ENCODE measurements at places on chromosomes 7 and 10. TPM values are rescaled to one million over a fixed set of nuclear protein-coding genes. Genes with fewer than 3 reads are reported as not detected.

UROS gene
- 56.8 TPM for total RNA-seq

C10orf62 gene
- not detected for total RNA-seq

CPA2 gene
- total RNA-seq = not detected

NPFFR1 gene
- total RNA-seq = not detected

WDR91 gene
- 2.7 TPM for total RNA-seq

SFMBT2 gene
- total RNA-seq = 0.65 TPM

LAMB1 gene
- 442 TPM for total RNA-seq

PON1 gene
- total RNA-seq = not detected

PAPOLB gene
- total RNA-seq = 0.15 TPM

PIK3AP1 gene
- total RNA-seq = 0.32 TPM

FGL2 gene
- under 0.01 TPM for total RNA-seq

AGR2 gene
- total RNA-seq = not detected

HGF gene
- 1.8 TPM for total RNA-seq

OR6V1 gene
- not detected for total RNA-seq

FAM237B gene
- total RNA-seq = not detected

ANXA8 gene
- total RNA-seq = not detected

GAD2 gene
- total RNA-seq = not detected

FKBP6 gene
- not detected for total RNA-seq

CALHM3 gene
- not detected for total RNA-seq

OLAH gene
- total RNA-seq = under 0.01 TPM

NUP42 gene
- total RNA-seq = 34.8 TPM

FXYD4 gene
- total RNA-seq = not detected

PROSER2 gene
- 6.5 TPM for total RNA-seq

MYH16 gene
- total RNA-seq = 0.30 TPM

AS3MT gene
- 2.6 TPM for total RNA-seq

TRIM50 gene
- total RNA-seq = not detected

MAT1A gene
- total RNA-seq = not detected

EBLN1 gene
- not detected for total RNA-seq

CNNM1 gene
- not detected for total RNA-seq

ATG9B gene
- not detected for total RNA-seq

ZNF467 gene
- 1.8 TPM for total RNA-seq

CHAT gene
- total RNA-seq = not detected

TMEM229A gene
- total RNA-seq = not detected

ASB10 gene
- total RNA-seq = not detected

POM121C gene
- 11.9 TPM for total RNA-seq

CTAGE8 gene
- 0.15 TPM for total RNA-seq

NKX2-3 gene
- 5.2 TPM for total RNA-seq

DDIT4 gene
- total RNA-seq = 176 TPM

LBX1 gene
- total RNA-seq = not detected

SLC39A12 gene
- total RNA-seq = not detected

FAM24B gene
- total RNA-seq = 12.2 TPM

CHCHD2 gene
- 358 TPM for total RNA-seq

RBP4 gene
- not detected for total RNA-seq

VSTM2A gene
- not detected for total RNA-seq

TAF5 gene
- total RNA-seq = 8.4 TPM

Data from epithelial cell of umbilical artery (primary cell).